ENCODE measurements at places on chromosomes 2 and 18.

GRCh38 chr2:24930768-24931167 lies 10.7 kb upstream of the ADCY3 start:
- DNase-seq: no peak

DNA sequence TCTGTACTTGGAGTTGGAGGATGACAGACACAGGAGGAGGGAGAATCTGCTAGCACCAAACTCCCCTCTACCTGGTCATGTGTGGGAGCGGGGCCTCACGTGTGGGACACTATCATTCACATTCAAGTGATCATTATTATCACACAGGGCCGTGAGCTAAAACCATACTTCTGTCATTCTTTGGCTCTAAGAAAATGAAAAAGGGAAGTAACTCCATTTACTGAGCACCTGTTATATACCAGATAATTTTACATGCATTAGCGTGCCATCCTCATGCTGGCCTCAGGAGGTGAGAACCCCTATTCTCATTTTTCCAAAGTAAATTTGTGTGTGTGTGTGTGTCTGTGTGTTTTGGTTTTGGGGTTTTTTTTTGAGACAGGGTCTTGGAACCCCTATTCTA lies 150.1 kb downstream of the GLI2 start:
- no peak for DNase-seq

DNA sequence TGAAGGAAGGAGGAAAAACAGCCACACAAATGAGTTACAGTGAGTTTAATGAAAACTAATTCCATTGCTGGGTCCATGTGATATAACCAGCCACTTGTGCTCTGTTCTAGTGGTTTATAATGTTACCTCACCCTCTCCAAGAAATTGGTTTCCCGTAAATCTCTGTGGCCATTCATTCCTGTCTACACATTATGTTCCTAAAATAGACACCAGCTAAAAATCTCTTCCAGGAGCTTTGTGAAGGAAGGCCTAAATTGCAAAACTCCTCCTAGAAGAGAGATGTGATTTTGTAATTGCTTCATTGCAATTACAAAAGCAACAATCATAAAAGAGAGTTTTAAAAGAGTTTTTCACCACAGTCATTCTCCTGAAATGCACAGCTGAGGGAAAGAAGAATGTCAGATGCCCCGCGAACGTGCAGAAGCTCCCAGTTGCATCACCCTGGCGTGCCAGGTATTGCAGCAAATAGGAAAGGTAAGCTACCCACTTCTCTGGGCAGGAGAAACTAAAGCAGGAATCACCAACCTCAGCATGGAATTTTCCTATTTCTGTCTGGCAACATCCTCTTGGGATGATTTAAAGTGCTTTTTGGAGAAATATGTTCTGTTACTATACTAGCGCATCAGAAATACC lies 1.7 kb downstream of the SCN1A start:
- DNase-seq: no peak

- no peak for DNase-seq
Measured at GRCh38 chr2:109460553-109461324, 153.0 kb downstream of the SEPTIN10 start.

GRCh38 chr2:112880696-112881095 lies 30.3 kb upstream of the IL37 start:
- no peak for DNase-seq

DNA sequence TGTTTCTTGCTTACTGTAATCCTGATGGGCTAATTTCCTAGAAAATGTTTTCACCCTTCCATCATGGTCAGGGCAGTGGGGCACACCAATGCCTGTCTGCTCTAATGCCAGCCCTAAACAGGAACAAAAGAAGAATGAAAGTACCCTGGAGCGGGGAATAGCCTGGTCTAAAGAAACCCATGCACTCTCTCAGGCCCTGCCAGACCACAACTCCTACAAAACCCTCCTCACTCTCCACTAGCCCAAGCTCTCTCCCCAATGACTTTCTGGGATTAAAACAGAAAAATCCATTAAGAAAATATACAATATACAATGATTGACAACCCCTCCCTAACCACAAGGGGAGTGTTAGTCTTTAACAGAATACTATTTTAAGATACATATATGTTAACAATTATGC lies 67.6 kb downstream of the AAK1 start:
- no peak for DNase-seq

DNA sequence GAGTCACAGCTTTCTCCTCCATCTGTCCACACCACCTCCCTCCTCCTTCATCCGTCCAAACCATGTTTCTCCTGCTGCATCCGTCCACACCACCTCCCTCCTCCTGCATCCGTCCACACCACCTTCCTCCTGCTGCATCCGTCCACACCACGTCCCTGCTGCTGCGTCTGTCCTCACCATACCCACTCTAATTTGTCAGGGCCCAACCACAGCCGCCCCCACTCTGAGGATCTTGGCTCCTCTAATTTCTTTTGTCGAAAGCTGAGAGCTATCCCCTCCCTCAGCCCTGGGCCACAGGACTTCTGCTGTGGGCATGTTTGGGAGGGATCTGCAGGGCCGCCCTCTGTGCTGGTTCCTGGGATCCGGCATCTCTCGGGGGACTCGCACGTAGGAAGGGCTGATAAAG lies 67.4 kb downstream of the TPO start:
- no peak for DNase-seq

- DNase-seq: no peak
Measured at GRCh38 chr2:222637067-222637466, 18.8 kb downstream of the FARSB start.

GRCh38 chr2:189534854-189535832 lies 45.4 kb downstream of the SLC40A1 start:
- no peak for DNase-seq

- DNase-seq: no peak
Measured at GRCh38 chr2:46445556-46445955, 33.8 kb upstream of the TMEM247 start.

DNA sequence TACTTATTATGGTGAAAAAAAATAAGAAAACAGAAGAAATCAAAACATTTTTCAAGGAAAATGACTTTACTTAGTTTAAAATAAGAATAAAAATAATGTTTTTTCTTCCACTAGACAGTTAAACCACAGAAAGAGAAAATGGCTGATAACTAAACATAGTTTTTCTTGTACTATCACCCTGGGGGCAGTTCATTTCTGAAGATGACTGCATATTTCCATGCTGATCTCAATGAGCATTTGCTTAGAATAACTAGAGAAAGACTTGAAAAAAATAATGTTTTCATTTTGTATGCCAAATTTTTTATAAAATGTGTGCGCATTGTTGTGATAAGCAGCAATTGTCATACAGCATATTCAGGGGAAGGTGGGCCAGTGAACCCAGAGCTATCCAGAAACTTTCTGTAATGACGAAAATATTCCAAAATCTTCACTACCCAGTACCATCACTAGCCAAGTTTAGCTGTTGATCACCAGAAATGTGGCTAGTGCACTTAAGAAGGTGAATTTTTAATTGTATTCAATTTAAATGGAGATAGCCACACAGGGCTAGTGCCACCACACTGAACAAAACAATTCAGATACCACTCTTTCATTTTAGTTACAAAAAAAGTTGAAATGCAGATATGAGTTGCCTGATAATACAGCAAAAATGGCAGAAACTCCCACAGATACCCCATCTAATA lies 513.4 kb upstream of the NETO1 start:
- no peak for DNase-seq

DNA sequence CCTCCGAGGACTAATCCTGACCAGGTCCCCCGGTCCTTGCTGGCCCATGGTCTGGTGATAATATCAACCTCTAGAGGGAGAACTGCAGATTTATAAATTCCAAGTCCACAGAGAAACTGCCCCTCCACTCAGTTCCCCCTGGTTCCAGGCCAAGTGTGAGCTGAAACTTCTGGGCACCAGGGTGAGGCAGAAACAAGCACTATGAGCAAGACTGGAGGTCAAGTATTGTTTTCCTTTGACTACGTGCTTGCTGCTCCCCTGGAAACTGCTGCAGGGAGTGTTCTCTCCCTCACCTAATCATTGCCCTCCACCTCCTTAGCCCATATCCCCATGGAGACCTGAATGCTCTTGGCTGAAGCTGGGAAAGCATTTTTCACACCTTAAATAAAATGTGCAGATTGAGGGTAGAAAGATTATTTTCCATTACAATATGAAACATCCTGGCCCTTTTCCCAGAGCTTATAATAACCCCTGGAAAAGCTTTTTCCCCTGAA lies 135.2 kb downstream of the RDH14 start:
- DNase-seq: no peak

DNA sequence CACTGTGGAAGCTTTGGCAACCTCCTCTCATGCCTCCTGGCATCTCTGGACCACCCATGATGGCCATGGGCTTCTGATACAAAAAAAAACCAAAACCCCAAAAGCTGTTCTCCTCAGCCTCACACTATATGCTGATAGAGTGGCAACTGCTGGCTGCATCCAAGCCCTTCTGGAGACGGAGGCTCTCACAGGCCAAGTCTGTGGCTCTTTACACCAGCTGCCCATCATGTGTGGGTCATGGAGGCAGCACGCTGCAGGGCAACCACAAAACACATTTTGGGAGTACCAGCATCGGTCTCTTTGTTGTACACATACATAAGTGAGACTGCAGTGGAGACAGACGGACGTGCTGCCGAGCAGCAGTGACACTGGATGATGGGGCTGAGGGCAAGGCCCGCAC lies 45.3 kb downstream of the SP110 start:
- DNase-seq: no peak

- DNase-seq: no peak
Measured at GRCh38 chr2:47091118-47091517, 64.0 kb downstream of the STPG4 start.

DNA sequence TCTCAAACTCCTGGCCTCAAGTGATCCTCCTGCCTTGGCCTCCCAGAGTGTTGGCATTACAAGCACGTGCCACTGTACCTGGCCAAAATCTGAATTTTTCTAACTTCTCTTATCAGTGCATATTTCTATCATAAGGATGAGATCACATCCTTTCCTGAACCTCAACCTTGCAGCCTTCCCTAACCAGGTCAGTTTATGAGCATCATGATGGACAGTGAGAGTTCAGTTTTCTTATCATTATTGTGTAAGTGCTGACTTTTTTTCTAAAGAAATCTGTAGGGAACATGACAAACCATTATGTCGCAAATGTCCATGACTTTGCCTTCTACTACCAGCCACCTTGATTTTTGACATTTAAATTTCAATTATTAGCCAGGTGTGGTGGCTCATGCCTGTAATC lies 31.5 kb downstream of the MRPL33 start:
- no peak for DNase-seq

- DNase-seq: no peak
Measured at GRCh38 chr2:151669585-151670081, 64.6 kb downstream of the NEB start.

DNA sequence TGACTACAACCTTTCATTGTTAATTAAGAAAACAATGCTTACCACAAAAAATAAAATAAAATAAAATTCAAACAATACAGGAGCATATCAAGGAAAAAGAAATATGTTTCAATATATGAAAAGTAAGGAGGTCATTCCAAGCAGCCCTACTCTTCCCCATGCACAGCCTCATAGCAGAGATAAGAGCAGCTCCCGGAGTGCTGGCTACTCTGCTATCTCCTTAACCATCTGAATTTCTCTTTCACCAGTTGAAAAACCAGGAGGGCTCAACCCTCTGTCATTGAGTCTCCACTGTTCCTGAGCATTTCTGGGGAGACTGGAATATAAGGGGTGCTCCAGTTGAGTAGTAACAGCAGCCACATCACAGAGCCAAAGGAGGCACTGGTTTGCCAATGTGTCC lies 201.4 kb downstream of the TCF4 start:
- DNase-seq: no peak

- no peak for DNase-seq
Measured at GRCh38 chr2:16900405-16901025, 234.9 kb upstream of the CYRIA start.

- DNase-seq: no peak
Measured at GRCh38 chr2:131043199-131044074, 49.8 kb downstream of the FAM168B start.

GRCh38 chr2:71389384-71390072 lies 57.9 kb downstream of the ZNF638 start:
- DNase-seq: peak; percentile 35

- no peak for DNase-seq
Measured at GRCh38 chr2:195168369-195168768, 488.7 kb upstream of the SLC39A10 start.

- DNase-seq: no peak
Measured at GRCh38 chr2:111620281-111620680, 263.7 kb downstream of the ANAPC1 start.

DNA sequence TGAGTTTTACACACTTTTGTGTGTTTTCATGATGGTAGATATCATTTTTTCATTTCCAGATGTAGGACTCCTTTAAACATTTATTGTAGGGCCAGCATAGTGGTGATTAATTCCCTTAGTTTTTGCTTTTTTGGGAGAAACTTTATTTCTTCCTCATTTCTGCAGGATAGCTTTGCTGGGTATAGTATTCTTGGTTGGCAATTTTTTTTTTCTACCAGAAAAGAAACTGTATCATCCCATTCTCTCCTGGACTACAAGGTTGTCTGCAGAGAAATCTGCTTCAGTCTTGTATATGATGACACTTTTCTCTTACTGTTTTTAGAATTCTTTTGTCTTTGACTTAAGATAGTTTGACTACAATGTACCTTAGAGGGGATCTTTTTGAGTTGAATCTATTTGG lies 37.8 kb upstream of the RHOB start:
- no peak for DNase-seq

DNA sequence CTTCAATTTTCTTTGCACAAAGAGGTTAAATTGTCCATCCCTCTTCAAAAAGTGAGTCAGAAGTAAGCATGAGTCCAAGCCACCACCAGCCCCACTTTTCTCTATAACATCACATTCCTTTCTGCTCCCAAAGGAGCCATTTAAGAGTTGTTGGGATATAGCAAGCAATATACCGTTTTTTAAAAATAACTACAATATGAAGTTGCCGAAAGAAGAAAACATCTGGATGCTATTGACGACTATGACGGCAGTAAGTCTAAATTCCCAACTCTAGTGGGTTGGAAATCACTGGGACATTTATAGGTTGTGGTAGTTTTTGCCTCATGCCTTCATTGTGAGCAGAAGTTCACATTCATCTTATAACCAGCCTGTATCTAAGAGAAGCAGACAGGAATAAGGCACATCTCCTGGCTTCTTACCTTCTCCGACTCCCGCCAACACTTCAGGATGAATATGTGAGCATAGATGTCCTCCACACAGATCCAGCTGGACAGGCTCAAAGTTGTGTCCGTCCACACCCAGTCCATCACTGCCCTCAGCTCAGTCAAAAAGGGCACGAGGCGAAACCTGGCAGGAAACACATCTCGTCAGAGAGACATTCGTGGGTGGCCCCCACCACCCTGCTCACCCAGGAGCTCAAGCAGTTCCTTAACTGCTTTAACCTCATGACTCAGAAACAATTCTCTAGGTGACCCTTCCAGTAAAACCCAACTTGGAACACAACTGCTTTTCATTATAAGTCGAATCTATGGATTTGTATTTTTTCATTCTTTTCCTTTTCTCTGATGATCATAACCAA lies 163.6 kb downstream of the NAPG start:
- no peak for DNase-seq

- no peak for DNase-seq
Measured at GRCh38 chr2:6354546-6354945, 511.2 kb downstream of the CMPK2 start.

DNA sequence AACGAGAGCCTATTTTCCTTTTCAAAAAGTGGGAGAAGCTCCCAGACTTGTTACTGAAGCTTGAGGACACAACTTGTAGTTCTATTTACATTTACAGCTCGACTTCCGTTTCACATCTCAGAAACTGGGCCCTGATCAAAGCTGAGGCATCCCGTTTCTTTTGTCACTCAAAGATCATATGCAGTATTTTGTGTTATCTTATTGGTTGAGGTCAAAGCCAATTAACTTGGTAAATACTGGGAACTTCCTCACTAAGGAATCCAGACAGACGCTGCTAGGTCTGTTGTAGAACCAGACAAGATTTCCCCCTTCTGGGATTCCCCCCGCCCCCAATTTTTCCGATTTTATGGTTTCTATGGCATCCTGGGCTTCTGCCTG lies 50.3 kb downstream of the TSN start:
- DNase-seq: no peak

Measured in C1 segment of cervical spinal cord (tissue), 14 donors.